Hippocampal formation (tissue), 2 donors: ENCODE measurements at places on chromosomes 16 and 17.

DNA sequence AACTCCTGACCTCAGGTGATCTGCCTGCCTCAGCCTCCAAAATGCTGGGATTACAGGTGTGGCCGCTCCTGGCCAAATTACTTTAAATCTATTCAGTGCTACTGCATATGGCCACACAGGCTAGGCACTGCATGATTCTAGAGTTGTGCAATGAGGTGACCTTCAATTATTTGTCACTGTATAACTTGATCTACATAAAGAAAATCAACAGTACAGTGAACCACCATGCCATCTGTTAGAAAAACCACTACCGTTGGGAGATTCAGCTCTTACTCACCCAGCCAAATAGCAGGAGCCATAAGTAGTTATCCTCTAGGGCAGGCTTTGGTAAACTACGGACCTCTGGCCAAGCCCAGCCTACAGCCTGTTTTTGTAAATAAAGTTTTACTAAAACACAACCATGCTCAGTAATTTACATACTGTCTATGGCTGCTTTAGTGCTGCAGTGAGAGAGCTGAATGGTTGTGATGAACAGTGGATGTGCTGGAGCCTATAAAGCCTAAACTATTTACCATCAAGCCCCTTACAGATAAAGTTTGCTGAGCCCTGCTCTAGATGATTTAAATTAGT is 40.7 kb upstream of the TANC2 start:
- no peak for DNase-seq

- DNase-seq: no peak
Measured at GRCh38 chr16:6528217-6528616, 804.4 kb upstream of the RBFOX1 start.

- DNase-seq: no peak
Measured at GRCh38 chr17:57957120-57957850, 2.1 kb upstream of the CUEDC1 start.

DNA sequence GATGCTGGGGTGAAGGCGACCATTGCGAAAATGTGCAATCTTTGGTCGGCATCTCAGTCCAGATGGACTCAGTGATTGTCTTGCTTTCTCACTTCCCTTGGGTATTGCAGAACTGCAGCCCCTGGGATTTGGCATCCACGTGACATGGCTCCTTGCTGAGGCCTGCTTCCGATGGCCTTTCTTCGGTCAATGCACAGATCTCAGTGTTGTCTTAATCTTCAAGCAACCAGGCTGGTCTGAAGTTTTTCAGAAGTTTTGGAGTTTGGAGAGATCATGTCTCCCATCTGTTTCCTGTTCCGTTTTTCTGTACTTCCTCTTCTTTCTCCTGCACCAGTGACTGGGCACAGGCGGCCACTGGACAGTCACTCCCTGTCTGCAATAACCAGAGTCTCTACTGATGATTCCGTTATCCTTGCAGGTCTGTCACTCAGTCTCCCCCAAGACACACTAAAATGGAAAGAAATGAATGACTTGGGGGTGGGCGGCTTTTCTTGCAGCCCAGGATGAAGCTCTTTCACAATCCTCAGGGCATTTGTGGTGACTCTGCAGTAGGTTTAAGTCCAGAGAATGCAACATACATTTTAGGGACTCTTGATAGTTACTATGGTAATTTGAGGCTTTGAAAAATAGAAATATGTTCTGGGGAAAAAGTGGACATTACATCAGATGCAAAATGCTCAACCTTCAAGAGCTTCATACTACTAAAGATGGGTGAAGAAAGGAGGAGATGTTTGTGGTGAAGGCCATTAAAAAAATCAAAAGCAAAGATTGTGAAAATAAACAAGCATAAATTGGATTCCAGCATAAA is 106.3 kb upstream of the ZFHX3 start:
- peak; percentile 36 for DNase-seq

DNA sequence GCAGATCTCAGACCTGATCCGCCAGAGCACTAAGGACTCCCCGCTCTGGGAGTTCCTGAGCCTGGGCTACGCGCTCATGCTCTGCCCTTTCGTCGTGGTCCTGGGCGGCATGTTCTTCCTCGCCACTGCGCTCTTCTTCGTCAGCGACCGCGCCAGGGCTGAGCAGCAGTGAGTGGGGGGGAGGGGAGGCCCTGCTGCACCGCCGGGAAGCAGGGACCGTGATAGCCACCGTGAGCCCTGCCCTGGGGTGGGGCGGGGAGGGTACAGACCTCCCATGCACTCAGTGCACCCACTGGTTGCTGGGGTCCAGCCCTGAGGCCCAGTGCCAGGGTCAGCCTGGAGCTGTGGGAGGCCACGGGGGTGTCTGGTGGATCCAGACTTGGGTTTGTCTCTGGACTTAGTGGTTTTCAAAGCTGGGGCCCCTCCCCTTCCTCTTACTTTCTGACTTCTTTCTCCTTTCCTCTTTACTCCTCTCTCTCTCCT is 18.9 kb downstream of the MYBBP1A start:
- DNase-seq: peak; percentile 36

DNA sequence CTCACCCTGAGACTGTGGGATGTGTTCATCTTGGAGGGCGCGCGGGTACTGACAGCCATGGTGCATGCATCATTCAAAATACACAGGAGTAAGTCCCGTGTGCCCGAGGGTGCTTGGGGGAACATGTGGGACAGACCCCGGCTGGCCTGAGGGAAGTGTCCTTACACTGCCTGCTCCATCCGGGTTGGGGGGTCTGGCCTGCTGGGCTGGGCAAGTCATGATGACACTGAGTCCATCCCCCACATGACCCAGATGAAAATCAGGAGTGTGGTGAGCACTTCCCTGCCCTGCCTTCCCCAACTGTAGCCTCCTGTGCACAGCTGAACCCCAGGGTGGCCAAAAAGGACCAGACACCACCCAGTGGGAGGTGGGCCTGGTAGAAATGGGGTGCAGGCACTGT is 10.8 kb downstream of the TBC1D26 start:
- no peak for DNase-seq

DNA sequence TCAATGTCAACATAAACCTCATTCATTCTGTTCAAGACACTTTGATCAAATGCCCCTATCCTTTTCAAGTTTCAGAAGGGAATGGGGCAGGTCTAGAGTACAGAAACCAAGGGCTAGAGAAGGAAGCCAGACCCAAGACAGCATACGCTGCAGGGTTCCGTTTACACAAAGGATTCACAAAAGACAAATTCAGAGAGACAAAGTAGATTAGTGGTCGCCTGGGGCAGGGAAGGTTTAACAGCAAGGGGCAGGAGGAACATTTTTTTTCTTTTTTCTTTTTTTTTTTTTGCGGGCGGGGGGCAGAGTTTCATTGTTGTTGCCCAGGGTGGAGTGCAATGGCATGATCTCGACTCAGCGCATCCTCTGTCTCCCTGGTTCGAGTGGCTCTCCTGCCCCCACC is 19.9 kb upstream of the TRAP1 start:
- DNase-seq: no peak

GRCh38 chr17:44213403-44214229 is 5.9 kb downstream of the UBTF start:
- DNase-seq: no peak

GRCh38 chr17:38825762-38826247 is 684 bp upstream of the CWC25 start:
- DNase-seq: no peak

DNA sequence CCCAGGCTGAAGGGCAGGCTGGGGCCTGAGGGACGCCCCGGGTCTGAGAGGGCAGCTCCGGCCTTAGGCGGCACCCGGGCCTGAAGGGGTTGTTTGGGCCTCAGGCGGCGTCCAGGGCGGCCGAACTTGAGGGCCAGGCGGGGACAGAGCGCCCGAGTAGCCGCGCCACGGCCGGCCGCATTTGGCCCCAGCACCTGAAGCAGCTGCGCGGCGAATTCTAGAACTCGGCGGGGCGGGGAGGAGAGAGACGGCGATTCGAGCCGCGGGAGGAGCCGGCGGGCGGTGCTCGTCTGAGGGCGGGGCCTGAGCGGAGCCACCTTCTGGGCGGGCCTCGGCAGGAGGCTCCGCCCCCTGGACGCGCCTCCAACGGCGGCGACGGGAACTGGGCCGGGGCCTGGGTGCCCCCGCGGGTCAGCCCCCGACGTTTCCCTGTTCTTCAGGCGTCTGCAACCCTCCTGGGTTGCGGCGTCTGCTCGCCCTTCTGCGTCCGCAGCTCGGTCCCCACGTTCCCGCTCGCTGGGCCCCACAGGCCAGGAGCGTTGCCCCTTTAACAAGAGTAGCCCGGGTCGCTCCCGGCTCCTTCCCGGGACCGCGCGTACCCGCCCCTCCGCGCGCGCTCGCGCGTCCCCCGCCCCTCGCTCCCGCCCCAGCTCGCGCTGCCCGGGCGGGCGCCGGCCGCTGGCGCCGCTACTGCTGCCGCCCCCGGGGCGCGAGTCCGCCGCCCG is at the start of the genes INCA1 and KIF1C:
Gene INCA1 (minus strand): TSS at position 221 of the 725 bp plus-strand sequence. CDS start 3,085 bp downstream, outside the sequence.
Gene KIF1C (plus strand): TSS at position 649 of the 725 bp plus-strand sequence. CDS start 2,297 bp downstream, outside the sequence.
- DNase-seq: peak; percentile 93

DNA sequence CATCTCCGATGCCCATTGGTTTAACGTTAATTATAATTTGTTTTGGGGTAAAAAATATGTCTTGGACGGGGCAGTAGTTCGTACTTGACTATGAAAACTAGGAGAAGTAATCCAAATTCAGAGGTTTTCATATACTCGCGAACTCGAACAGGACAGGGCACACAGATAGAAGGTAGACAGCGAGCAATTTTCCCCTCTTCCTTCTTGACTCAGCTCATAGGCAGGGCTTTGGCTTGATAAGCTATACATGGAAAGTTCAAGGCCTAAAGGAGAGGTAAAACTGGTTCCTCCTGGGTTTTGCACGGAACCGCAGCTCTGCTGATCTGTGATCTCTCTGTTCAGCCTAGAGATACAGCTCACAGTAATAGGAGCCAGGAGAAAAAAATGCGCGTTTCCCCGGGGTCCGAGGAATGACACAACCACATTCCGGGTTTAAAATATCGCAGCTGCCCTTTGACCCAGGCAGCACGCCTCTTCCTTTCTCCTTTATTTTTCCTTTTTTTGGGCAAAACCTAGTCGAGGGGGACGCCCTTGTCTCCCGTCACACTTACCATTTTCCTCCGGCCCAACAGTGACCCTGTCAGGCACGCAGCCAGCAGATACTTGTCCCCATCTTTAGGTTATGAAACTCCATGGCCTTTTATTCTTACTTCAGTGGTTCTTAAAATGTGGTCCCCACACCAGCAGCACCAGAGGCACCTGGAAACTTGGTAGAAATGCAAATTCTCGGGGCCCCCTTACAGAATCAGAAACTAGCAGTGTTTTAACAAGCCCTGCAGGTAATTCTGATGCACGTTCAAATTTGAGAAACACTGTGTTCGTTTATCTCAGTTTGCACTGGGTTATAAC is 1.7 kb upstream of the LASP1 start:
- no peak for DNase-seq

- no peak for DNase-seq
Measured at GRCh38 chr16:30934827-30935557, 11.6 kb downstream of the FBXL19 start.
